Urothelium cell line (cell line): ENCODE measurements at places on chromosomes 2 and 18.
A peak's percentile ranks its signal among the peaks of the same experiment; 100 is the strongest.

GRCh38 chr2:29021886-29022285, 40.8 kb downstream of the TOGARAM2 start:
- DNase-seq, result no peak

DNA sequence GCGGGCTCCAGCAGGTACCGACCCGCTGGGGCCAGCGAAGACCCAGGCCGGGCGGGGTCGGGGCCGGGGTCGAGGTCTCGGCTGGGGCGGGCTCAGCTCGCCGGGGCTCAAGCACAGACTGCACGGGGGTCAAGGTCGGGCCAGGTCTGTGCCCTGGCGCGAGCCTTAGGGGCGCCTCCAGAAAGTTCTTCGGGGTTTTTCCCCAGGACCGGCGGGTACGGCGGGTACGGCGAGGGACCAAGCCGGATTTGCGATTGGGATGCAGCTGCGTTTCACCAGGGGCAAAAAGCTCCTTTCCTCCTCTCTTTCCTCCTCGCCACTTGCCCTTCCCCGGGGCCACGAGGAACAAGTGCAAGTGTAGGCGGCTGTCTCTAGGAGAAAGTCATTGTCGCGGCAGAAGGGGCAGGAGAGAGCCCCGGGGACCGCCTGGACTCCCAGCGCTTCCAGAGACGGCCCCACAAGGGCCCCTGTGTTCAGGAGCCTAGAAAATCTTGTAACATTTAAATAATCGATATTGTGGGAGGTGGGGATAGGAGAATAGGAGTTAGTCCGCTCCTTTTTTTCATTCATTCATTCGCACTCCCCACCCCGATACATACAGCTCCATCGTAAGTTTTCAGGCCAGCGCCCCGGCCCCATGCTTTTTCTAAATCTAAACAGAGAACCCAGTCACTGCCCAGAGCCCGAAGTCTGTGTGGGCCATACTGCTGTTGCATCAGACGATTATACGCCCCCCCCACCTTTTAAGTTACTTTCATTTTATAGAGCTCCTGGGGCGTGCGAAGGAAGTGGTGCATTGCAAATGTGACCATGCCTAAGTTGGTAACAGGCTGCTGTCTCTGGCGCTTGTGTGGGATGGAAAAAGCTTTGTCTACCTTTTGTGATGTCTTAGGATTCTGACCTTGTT, 679 bp downstream of the PMAIP1 start:
- peak; percentile 32 for DNase-seq

- no peak for DNase-seq
Observed at GRCh38 chr18:50192995-50193795, 1.8 kb downstream of the MYO5B start.

GRCh38 chr2:138922973-138923563, 142.9 kb upstream of the NXPH2 start:
- DNase-seq, result no peak

DNA sequence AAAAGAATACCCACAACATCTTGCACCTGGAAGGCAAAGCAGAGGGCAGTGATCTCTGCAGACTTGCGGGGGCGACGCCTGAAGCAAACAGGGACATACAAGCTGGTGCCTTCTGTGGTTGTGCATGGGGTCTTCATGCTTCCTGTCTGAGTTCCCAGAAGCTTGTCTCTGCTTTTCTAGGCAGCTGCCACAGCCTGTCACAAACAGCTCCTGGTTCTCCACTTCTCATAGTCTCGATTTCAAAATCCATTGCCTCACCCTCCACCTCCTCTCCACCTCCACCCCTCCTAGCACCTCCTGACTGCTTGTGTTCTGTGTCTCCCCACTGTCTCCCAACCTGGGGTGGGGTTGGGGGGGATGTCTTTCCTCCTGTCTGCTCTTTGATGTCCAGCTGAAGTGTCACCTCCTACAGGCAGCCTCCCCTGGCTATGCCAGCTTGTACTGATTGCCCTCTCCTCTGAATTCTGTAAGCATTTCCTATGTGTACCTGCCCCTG, 1.7 kb upstream of the PROC start:
- no peak for DNase-seq

DNA sequence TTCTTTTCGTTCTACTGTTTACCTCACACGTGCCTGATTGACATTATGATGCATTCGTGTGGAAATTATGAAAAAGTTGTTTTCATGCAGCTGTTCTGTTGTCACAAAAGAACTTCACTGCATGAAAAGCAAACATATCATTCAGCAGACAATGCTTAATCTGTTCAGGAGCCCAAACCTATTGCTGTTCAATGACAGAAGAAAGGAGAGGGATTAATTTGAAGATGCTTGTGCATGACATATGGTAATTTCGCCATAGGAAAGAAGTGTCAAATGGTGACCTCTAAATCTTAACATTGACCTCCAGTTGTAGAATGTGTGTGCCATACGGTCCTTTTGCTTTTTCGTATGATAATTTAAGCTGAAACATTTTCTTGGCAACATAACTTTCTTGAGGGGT, 124.5 kb downstream of the WDR7 start:
- no peak for DNase-seq

DNA sequence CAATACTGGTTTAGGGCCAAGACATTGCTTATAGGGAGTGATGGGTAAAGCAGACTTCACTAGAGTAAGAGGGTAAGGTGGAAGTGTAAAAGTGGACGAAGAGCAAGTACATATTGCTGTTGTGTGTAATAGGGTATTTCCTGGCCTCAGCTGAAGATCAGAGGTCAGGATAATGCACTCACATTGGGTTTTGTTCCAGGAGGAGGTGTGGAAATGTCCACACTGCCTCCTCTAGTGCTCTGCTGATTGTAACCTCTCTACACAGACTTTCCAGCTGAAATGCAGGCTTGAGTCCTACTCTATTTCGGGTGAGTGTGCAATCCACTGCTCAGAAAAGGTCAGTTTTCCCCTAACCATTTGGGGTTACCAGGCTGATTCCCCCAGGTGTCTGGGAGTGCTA, 41.7 kb upstream of the PLA2R1 start:
- no peak for DNase-seq
